ENCODE measurements at places on chromosomes 12 and 14. TPM values are rescaled to one million over a fixed set of nuclear protein-coding genes. Genes with fewer than 3 reads are reported as not detected.

CSRP2 gene
- total RNA-seq = 6.4 TPM

PITPNM2 gene
- total RNA-seq = 13.4 TPM

DRAM1 gene
- total RNA-seq = 71.8 TPM

PLEKHG7 gene
- not detected for total RNA-seq

CCDC197 gene
- total RNA-seq = not detected

EDDM3A gene
- total RNA-seq = not detected

ARF6 gene
- total RNA-seq = 104 TPM

LRRC23 gene
- total RNA-seq = 5.3 TPM

IGFBP6 gene
- total RNA-seq = 22.6 TPM

SNRNP35 gene
- total RNA-seq = 5.8 TPM
